ENCODE measurements at places on chromosomes 16 and 17.

DNA sequence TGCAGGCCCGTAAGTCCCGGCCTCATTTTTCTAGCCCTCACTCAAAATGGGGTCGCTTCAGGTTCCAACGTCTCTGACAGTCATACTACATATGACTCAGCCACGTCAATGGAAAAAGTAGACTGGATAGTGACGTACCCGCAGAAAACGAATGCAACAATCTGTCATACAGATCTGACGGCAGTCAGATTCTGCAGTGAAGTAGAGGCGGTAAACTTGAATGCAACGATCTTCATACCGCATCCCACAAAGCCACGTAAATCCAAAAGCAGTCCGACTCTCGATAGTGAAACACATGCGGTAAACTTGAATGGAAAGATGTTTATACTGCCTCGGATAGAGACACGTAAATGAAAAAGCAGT is 38.4 kb upstream of the ARL4D start:
- DNase-seq = no peak

DNA sequence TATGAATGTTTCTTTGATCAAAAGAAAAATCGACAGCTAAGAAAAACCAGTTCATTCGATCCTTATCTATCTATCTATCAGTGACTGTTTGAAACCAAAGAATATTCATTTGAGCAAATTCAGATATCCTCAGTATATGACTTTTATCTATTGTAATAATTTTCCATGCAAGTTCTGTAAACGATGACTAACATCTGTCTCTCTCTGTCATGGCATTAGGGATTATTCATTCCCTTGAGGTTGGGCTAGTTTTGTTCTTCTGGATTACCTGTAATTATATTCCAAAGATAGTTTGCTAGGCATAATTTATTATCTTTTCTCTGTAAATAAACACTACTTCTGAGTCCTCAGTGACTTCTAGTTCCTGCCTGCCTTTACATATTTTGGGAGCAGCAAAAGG is 497.7 kb upstream of the CDH11 start:
- DNase-seq = no peak

GRCh38 chr16:87922250-87922871 is 14.0 kb downstream of the CA5A start:
- peak; percentile 74 for DNase-seq

- peak; percentile 49 for DNase-seq
Measured at GRCh38 chr17:77453613-77454241, 313.0 kb downstream of the SEC14L1 start.

DNA sequence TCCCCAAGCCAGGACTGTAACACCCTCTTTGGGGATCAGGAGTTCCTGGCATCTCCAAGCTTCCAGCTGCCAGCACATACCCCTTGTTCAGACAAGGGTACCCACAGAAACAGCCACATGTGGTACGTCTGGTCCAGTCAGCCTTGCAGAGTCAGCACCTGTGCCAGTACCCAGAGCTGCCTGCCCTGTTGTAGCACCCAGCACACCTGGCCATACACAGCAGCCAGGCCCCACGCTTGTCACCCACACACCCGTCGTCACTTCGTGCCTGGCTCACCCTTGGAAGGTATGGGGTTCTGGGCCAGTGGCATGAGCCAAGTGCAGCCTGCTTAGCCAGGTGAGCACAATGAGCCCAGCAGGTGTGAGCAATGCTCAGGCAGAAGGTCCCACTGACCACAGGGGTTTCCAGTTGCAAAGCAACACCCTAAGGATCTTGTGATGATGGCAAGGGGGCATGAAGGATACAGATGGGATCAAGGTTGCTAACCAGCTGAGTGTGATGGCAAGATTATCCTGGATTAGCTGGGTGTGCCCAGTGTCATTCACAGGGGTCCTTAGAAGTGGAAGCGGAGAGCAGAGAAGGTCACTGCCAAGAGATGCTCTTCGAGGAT is 202.3 kb downstream of the CPPED1 start:
- DNase-seq = no peak

DNA sequence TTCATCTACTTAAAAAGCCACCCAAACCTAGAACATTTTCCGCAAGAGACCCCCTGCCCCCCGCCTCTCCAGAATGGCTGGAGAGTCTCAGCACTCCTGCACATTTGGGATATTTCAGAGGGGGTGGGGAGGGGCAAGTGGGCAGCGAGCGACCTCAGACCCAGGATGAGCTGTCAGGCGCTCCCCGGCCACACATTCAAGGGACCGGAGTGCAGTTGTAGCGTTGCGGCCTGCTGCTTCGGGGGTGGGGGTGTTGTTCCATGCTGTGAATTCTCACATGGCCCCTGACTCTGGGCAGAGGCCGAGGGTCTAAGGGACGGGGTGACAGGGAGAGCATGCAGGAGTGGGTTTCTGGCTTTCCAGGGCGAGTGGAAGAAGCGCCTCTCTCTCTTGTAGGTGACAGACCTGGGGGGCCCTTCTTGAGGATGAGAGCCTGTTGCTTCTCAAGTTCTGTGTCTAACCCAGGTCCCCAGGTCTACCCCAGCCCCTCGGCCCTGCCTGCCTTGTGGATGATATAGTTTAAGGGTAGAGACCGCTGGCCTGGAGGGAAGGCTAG is 231.2 kb downstream of the SEC14L1 start:
- peak; percentile 32 for DNase-seq

GRCh38 chr17:21508211-21508610 is 132.1 kb downstream of the KCNJ12 start:
- DNase-seq = no peak

- no peak for DNase-seq
Measured at GRCh38 chr17:5418858-5419355, 555 bp downstream of the NUP88 start.

DNA sequence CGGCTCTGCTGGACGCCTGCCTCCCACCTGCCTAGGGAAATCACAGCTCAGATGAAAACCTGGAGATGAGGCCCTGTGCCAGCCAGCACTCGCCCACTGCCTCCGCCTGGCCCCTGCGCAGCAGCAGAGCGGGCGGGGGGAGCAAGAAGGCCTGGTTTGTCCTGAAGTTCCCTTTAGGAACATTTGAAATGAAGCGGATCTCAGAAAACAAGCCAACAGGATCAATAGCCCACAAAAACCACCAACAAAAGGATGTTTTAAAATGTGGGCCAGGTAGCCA is 48.0 kb downstream of the RBFOX3 start:
- no peak for DNase-seq

GRCh38 chr17:78490156-78490555 is 87.0 kb downstream of the DNAH17 start:
- no peak for DNase-seq

DNA sequence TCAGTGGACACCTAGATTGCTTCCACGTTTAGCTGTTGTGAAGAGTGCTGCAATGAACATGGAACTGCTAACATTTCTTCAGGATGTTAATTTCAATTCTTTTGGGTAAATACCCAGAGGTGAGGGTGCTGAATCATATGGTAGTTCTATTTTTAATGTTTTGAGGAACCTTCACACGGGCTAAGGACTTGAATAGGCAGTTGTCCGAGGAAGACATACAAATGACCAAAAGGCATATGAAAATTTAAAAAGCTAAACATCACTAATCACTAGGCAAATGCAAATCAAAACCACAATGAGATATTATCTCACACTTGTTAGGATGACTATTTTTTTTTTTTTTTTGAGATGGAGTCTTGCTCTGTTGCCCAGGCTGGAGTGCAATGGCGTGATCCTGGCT is 173.3 kb downstream of the PRKCB start:
- DNase-seq = no peak

- no peak for DNase-seq
Measured at GRCh38 chr16:8951447-8952280, 12.0 kb downstream of the USP7 start.

DNA sequence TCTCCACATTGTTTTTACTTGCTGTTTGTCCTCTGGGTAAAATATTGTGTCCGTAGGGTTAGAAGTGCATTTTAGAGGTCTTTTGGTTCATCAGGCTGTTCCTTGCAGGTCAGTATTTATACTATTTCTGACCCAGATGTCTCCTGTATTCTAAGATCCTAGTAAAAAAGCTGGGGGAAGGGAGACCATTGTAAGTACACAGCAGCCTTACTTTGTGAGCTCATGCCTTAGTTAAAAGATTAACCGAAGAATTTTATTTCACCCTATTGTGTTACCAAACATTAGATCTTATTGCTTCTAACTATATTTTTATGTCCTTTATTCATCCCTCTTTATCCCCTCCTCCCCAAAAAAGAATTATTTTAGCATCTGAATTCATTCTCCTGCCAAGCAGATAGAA is 444.1 kb upstream of the RBFOX1 start:
- DNase-seq = no peak

GRCh38 chr17:68953340-68953997 is 1.7 kb downstream of the ABCA8 start:
- DNase-seq = no peak

- DNase-seq = no peak
Measured at GRCh38 chr16:53156516-53156915, 101.7 kb downstream of the CHD9 start.

DNA sequence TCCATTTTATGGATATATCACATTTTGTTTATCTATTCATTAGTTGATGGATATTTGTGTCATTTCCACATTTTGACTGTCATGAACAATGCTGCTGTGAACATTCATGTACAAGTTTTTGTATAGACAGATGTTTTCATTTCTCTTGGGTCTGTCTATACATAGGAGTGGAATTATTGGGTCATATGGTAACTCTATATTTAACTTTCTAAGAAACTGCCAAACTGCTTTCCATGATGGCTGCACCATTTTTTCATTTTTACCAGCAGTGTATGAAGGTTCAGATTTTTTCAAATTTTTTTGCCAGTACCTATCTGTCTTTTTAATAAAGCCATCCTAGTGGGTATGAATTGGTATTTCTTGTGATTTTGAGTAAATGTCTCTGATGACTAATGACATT is 15.5 kb downstream of the NFAT5 start:
- no peak for DNase-seq

- peak; percentile 59 for DNase-seq
Measured at GRCh38 chr16:89863741-89864526, 9.5 kb upstream of the TCF25 start.

GRCh38 chr17:80214012-80214877 is 5.9 kb downstream of the SGSH start:
- peak; percentile 21 for DNase-seq

DNA sequence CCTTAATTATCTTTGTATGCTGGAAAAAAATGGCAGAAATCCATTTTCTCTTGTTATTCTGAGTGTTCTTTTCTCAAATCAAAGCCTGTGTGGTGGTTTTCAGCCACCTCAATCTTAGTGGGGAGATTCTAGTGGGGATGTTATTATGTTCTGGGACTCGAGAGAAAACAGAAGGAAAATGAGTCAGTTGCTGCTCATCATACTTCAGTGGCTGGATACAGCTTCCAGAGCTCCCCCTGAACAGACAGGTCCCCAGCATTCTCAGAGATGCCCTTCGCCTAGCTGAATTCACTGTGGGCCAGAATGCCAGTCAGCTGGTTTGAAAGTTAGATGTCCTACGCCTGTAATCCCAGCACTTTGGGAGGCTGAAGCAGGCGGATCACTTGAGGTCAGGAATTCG is 8.5 kb downstream of the ST6GALNAC1 start:
- no peak for DNase-seq

GRCh38 chr16:10045291-10045775 is 136.9 kb downstream of the GRIN2A start:
- DNase-seq = no peak

DNA sequence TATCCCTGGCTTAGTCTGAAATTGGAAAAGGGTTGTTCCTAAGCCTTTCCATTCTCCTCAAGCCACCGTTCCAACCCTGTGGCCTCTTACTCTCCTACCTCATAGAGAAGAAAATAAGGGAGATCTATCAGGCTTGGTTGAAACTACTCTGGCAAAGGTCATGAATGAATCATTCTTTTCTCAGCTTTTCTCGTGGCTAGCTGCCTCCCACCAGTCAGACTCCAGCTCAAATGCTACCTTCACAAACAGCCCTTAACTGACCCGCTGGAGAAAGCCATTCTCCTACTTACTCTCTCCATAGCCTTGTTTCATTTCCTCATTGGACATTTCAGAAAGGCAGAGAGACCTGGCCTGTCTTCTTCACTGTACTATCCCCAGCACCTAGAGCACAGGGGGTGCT is 8.9 kb downstream of the MYH10 start:
- no peak for DNase-seq

DNA sequence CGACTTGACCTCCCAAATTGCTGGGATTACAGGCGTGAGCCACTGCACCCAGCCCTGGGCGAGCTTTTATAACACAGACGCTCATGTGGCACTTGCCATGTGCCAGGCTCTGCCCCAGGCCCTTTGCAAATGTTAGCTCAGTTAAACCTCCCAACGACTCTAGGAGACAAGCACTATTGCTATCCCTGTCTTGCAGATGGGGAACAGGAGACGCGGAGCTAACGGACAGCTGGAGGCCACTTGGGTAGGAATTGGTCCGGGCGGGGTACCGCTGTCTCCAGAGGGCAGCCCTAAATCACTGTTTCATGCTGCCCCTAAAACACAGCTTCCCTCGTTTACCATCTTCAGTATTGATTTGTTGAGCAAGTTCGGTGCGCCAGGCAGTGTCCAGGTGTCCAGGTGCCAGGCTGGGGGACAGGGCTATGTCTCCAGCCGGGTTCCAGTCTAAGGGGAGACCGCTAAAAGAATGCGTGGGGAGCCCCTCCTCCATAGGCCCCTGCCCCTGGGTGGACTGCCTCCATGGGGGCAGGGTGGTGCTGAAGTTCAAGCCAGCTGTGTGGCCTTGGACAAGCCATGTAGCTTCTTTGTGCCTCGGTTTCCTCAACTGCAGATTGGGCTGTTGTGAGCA is 23.7 kb downstream of the TMEM235 start:
- no peak for DNase-seq

DNA sequence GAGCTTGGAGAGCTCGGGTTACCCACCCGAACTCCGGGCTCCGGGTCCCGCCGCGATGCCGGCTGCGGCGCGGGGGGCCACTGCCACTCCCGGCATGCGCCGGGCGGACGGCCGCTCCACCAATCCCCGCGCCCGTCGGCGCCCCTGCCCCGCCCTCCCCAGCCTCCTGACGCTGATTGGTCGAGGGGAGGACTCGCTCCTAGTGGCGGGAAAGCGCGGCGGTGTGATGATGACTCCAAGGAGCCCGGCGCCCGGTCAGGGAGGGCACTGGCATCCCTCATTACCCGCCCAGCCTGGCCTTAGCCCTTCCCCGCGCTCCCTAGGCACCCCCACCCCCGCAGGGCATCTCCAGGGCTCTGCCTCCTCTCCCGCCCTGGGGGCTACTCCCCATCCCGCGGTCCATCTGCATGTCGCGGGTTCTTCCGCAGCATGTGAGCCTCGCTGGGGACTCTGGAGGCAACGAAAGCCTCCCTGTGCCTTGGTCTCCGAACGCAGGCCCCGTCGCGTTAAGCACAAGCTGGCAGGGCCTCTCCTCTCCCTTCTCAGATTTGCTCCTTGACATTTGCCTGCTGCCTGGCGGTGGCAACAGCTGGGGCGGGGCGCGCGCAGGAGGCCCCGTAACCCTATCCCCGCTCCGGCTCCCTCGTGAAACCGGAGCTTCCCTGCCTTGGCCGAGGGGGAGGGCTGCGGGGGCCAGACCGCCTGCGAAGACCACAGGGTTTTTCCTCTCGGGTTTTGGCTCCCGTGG is 1.7 kb downstream of the ATP2A1 start:
- peak; percentile 92 for DNase-seq

DNA sequence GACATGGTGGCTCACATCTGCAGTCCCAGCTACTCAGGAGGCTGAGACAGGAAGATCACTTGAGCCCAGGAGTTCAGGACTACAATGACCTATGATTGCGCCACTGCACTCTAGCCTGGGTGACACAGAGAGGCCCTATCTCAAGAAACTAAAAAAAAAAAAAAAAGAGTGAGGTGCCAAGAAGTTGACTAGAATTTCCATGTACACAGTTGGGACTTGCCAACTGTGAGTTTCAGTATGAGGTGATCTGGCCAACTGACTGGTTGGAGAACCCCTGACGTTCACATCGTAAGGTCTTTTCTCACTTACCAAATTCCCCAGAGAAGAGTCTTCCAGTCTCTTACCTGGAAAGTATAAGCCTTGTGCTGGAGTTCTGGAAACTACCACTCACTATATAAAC is 3.1 kb upstream of the MED11 start:
- DNase-seq = no peak

Measured in left ventricle myocardium superior (tissue), 1 donor.